ENCODE measurements at places on chromosomes 6 and 20.
A peak's percentile ranks its signal among the peaks of the same experiment; 100 is the strongest.

- DNase-seq = no peak
Observed at GRCh38 chr6:98831959-98832283, 2.5 kb upstream of the POU3F2 start.

DNA sequence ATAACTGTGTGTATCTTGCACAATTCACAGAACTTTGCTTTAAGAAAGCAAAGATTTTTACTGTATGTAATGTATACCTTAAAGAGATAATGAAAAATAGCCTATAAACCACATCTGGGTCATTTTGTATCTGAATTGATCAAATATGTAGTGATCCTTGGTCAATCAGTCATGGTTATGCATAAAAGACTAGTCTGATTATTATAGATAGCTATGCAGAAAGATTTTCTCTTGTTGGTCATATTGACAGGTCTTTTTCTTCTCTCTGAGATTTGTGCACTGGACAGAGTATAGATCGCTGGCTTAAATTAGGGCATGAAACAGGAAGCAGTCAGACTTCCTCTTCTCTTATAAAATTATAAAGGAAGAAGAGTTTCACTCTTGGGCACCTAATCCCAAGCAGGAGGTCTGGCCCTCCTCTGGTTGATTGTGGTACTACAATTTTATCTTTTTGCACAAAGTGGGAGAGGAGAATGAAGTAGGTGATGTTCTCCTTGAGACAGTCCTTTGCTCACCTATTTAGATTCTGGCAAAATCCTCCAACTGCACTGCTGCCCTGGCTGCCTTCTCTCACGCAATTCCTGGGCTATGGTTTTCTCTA is 380.9 kb upstream of the RGS17 start:
- DNase-seq = peak; percentile 67

- DNase-seq = no peak
Observed at GRCh38 chr20:18738888-18739287, 74.7 kb upstream of the SCP2D1 start.

GRCh38 chr6:13417431-13417830 is 70.0 kb downstream of the GFOD1 start:
- no peak for DNase-seq

DNA sequence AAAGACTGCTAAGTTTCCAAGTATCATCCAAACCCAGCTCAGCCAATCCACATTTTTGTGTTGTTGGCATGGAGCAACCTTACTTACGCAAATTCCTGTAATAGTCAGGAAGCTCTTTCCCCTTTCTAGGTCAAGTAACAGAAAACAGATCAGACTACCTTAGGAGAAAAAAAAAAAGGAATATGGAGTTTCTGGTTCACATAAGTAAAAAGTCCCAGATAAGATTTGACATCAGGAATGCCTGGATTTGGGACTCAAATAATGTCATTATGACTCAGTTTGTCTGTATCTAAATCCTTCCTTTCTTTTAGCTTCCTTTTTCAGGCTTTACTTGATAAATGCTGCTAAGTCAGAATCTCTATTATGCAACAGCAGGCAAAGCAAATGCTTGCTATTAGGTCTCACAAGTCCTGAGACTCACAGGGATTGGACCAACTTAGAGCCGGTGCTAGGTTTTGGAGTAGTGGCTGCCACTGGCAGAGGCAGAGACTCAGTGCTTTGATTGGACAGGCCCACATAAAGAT is 44.5 kb downstream of the NCOA7 start:
- peak; percentile 51 for DNase-seq

- no peak for DNase-seq
Observed at GRCh38 chr6:40630051-40630450, 42.9 kb upstream of the LRFN2 start.

- DNase-seq = no peak
Observed at GRCh38 chr6:33007831-33008400, 1.5 kb downstream of the HLA-DOA start.

DNA sequence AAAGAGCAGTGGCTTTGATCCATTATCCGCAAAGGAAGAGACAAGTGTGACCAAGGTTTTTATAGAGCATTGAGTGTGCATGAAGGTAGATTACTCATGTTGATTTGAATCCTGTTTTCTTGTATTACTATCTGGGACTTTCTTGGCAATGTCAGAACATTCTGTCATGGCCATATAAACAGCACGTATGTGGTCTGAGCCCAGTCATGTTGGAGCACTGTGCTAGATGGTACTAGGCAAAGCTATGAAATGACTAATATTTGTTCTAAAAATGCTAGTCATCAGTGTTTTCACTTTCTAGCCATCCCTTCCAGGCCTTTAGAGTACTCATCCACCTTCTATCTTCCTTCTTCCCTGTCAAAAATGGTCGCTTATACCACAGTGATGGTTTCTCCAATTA is 278.6 kb upstream of the FLRT3 start:
- no peak for DNase-seq

DNA sequence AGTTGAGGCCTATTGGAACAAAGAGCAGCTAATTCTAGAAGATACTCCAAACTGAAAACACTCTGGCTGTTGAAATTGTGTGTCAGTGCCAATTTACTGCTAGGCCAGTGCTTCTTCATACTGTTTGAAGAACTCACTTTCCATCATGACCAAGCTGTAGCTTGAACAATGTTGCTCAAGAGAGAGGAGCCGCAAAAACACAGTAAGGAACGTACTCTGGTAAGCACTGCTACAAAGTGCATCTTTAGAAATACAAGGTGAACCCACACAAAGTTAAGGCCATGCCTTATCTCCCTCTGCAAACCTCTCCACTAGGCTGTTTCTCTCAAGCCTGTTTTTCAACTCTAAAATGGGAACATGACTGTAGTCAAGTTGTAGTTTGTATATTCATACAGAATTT is 74.5 kb upstream of the TULP1 start:
- DNase-seq = no peak

DNA sequence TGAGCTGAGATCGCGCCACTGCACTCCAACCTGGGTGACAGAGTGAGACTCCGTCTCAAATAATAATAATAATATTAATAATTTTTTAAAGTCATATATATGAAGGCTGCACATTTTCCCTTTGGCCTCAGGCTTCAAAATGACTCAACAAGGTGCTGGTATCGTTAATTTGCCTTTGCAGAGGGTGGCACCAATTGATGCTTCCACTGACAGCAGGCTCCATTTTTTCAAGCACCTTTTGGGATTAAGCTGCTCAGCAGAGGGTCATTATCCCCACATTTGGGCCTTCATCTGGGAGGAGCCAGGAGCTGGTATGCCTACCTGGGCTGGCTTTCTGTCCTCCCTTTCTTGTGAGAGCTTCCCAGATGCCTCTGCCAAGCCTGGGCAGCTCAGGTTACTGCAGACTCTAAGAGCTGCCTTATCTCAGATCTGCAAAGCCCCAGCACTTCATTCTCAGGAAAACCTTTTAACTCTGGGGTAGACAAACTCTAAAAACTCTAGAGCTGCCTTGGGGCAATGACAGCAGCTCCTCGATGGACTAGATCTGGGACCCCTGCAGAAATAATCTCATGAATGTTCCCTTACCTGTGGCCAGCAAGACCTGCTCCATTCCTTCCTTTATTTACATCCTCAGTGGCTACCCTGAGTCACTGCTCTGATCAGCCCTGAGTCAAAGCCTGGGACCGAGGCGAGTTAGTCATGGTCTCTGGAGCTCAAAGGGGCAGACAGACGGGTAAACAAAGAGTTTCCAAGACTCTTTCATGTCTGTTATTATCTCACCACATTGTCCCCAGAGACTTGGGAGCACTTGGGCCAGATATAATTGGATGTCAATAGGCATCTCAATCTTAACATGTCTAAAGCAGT is 80.0 kb upstream of the EYA2 start:
- DNase-seq = no peak

- no peak for DNase-seq
Observed at GRCh38 chr20:32490942-32491763, 94.0 kb downstream of the NOL4L start.

DNA sequence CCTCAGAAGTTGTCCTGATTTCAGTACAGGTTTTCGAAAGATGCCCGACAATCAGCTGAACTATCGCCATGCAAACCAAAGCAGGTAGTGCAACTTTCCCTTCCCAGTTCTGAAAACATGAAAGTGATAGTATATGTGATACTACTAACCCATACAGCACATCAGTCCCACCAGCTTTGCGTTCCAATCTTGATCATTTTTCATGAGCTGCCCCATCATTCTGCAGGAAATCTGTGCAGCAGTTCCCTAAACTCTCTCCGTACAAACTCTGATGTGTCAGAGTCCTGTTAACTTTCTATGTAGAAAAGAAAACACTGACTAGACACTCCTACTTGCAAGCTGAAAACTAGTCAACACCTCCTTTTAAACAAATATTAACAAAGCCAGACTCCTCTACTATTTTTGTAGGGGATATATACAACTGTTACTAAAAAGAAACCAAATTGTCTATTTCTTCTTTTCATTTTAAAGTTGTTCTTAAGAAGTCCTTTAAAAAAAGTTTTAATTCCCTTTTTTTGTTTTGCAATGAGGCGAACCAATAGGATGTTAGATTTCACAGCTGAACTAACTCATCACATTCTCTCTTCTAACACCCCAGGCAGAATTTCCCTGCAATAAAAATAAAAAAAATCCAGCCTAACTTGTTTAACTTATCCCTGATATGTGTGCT is 99.6 kb upstream of the DST start:
- no peak for DNase-seq

- DNase-seq = peak; percentile 89
Observed at GRCh38 chr6:6008648-6009421, 2.1 kb upstream of the NRN1 start.

- no peak for DNase-seq
Observed at GRCh38 chr20:25259358-25259757, 11.5 kb downstream of the PYGB start.

DNA sequence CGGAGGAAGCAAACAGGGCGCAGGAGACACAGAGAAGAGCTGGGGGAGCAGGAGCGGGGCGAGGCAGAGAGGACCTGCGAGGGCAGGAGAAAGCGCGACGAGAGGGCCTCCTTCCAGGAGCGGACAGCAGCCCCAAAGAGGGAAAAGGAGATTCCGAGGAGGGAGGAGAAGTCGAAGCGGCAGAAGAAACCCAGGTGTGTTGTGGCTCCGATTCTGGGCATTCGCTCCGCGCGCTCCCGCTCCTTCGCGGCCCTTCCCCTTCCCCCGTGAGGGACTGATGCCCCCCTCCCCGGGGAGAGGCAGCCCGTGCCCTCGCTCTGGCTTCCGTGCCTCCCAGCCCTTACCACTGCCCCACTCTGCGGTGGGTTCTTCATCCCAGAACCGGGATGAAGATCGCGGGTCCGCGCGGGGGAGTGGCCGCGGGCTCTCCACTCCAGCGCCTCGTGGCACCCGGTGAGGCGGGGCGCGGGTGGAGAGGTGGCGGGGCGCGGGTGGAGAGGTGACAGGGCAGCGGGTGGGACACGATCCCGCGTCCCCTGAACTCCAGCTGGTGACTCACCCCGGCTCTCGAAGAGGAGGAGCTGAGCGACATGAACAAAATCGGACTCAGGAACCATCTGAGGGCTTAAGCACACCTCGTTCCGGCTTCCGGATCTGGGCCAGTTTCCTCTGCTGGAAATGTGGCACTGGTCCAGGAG is 22.4 kb downstream of the TMC2 start:
- DNase-seq = no peak

GRCh38 chr20:32445539-32446273 is 87.6 kb downstream of the ASXL1 start:
- peak; percentile 57 for DNase-seq

- no peak for DNase-seq
Observed at GRCh38 chr6:36916126-36916525, 30.4 kb downstream of the C6orf89 start.

- DNase-seq = no peak
Observed at GRCh38 chr20:13277663-13278295, 56.7 kb downstream of the ISM1 start.

GRCh38 chr20:60255415-60255814 is 297.2 kb downstream of the CDH26 start:
- no peak for DNase-seq

DNA sequence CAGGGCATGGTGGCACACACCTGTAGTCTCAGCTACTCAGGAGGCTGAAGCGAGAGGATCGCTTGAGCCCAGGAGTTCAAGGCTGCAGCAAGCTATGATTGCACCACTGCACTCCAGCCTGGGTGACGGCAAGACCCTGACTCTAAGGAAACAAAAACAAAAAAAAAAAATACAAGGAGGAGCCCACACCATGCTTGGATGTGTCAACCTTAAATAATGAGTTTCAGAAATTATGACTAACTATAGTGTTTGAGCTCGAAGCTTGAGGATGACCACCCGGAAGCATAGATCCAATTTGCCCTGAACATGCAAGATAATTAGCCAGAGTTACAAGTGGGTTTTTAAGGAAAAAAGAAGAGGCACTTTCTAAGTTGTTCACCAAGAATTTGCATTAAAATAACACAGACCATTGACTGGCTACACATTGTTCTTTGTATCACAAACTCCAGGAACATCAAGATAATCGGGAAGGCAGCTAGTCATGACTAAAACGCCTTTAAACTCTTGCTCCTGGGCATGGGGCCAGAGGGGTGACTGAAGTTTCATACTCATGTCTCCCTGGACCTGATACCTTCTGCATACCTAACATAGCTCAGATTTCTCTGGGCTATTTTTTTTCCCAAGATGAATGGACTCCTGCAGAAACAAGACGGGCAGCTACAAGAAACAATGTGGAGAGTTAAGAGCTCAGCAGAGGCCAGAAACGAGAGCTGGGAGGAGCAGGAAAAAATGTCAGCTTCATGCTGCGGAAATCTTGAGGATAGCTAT is 289.6 kb downstream of the PREX1 start:
- DNase-seq = no peak

- DNase-seq = no peak
Observed at GRCh38 chr6:135937106-135937505, 85.6 kb downstream of the PDE7B start.

DNA sequence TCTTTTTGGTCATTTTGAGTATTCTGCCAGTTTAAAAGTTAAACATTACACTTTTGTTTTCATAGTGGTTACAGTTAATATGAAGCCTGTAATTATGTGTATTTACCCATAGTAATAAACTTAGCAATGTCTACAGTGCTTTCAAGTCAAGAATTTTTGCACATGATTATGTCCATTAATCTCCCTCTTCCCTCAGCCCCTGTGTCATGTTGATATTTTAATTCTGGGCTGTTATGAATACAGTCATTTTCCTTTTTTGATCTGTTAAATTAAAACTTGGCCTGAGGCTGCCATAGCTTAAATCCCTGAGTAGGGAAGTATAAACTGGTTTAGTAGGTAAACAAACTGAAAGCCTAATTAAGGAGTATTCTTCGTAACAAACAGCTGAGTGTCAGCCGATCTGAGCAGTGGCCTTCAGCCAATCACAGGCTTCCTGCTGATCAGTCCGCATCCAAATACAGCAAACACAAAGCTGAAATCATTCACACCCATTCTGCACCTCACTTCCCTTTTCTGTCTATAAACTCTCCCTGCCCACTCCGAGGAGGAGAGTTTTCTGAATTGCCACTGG is 9.5 kb upstream of the SFT2D1 start:
- no peak for DNase-seq

GRCh38 chr6:167163476-167164011 is 5.8 kb upstream of the GPR31 start:
- no peak for DNase-seq

- DNase-seq = peak; percentile 86
Observed at GRCh38 chr6:158803733-158804143, 15.4 kb downstream of the EZR start.

- peak; percentile 92 for DNase-seq
Observed at GRCh38 chr20:63978319-63979228, 868 bp downstream of the SAMD10 start.

- DNase-seq = no peak
Observed at GRCh38 chr6:161745594-161746141, 471.8 kb upstream of the AGPAT4 start.
